ENCODE measurements at places on chromosomes 4 and X. TPM values are rescaled to one million over a fixed set of nuclear protein-coding genes. Genes with fewer than 3 reads are reported as not detected.

The HSFX4 gene
- not detected for total RNA-seq

The HSPA4L gene
- total RNA-seq: 1.6 TPM

The DDX53 gene
- not detected for total RNA-seq

The SASH3 gene
- not detected for total RNA-seq

DNA sequence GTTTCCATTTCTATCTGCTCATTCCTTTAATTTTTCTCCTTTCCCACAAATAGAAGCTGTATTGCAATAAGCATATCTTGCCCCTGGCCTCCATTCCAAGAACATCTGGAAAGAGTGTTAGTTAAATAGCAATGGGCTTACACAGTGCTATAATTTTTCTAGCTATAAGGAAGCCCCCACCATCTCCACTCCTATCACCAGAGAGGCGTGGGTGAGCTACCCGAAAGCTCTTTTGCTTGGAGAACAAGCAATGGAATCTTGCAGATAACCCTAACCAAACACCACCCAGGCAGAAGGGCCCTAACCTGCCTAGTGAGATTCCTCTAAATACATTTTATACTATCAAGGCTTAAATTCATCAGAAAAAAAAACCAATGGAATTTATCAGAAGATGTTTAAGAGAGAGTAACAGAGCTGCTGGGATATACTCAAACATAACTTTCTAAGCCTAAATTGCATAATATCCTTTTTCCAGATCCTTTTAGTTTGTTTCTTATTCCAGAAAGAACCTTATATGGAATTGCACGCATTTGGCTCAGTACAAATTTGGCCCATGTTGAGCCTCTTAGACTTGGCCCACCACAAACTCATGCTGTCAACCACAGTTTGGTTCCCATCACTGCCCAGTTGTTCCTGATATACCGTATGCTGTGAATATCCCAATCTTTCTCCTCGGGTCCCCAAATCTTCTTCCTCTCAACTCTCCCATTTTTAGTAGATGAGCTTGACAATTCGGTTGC lies 91.6 kb upstream of the PLAC1 start:
- H3K27ac ChIP-seq: no peak overlapping the region
- H3K27me3 ChIP-seq: peaks cover 2% of the 10 kb centered on the region
- H3K4me3 ChIP-seq: no peak overlapping the region
- H3K36me3 ChIP-seq: no peaks in the 10 kb centered on the region

GRCh38 chr4:176660561-176660960 lies 132.2 kb downstream of the VEGFC start:
- no peaks in the 10 kb centered on the region for H3K36me3 ChIP-seq
- no peak overlapping the region for H3K27ac ChIP-seq
- no peaks in the 10 kb centered on the region for H3K4me1 ChIP-seq
- no peak for DNase-seq
- H3K27me3 ChIP-seq: no peaks in the 10 kb centered on the region
- H3K4me3 ChIP-seq: no peak overlapping the region

DNA sequence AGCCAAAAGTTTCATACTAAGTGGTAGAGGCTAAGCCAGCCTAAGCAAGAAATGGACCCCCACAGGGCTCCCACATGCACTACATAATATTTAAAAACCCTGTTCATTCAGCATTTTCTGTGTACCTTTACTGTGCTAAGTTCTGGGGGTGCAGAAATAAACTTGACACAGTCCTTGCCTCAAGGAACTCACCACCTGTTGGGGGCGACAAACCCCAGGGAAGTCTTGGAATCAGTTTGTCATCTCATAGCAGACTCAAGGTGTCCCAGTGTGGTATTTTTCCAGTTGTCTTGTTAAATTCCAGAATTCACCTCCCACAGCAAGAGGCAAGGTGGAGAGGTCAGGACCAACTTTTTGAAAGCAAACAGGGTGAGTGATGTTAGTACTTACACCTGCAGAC lies 43.1 kb downstream of the ATG4A start:
- H3K4me3 ChIP-seq: no peak overlapping the region
- H3K4me1 ChIP-seq: peaks cover 14% of the 10 kb centered on the region
- DNase-seq: no peak
- H3K27ac ChIP-seq: no peak overlapping the region
- H3K36me3 ChIP-seq: peaks cover 7% of the 10 kb centered on the region

GRCh38 chr4:10003666-10004065 lies 17.6 kb downstream of the SLC2A9 start:
- peaks cover 2% of the 10 kb centered on the region for H3K27me3 ChIP-seq
- DNase-seq: no peak
- no peaks in the 10 kb centered on the region for H3K36me3 ChIP-seq
- no peak overlapping the region for H3K27ac ChIP-seq
- peaks cover 12% of the 10 kb centered on the region for H3K4me1 ChIP-seq
- no peak overlapping the region for H3K4me3 ChIP-seq

DNA sequence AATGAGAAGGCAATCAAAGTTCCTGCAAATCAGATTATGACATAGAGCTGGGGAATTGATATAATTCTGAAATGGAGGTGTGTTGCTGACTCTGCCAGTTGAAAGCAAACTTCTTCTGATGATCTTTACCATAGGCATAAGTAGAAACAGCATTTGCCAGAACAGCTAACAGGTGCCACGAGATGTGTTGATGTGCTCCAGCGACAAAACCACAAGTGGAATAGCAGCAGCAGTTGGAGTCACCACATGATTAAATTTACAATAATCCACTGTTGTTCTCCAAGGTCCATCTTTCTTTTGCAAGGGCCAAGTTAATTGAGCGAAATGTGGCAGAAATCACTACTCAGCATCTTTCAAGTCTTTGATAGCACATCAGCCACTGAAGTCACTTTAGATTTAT lies 3.7 kb upstream of the OSTC start:
- peaks cover 12% of the 10 kb centered on the region for H3K4me1 ChIP-seq
- H3K27ac ChIP-seq: no peak overlapping the region
- no peak for DNase-seq
- H3K4me3 ChIP-seq: no peak overlapping the region

DNA sequence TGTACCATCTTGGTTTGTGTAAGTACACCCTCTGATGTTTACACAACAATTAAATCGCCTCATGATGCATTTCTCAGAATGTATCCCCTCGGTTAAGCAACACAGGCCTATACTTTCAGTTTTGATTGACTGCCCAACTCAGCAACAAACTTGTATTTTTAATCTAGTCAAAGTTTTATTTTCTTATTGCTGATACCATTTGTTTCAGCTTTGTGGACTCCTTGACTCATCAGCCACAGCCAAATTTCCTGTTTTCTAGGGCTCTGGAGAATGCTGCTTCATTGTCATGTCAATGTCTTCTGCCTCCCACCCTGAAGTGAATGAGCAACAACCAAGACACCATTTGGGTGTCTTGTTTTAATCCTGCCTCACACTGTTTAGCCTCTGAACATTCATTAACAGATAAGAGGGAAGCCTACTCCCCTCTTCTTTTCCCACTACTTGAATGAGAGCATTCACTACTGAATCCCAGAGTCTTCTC lies 14.0 kb downstream of the BBS12 start:
- no peaks in the 10 kb centered on the region for H3K4me1 ChIP-seq
- H3K27me3 ChIP-seq: peaks cover 2% of the 10 kb centered on the region
- H3K4me3 ChIP-seq: no peak overlapping the region
- no peak for DNase-seq
- peaks cover 4% of the 10 kb centered on the region for H3K36me3 ChIP-seq

DNA sequence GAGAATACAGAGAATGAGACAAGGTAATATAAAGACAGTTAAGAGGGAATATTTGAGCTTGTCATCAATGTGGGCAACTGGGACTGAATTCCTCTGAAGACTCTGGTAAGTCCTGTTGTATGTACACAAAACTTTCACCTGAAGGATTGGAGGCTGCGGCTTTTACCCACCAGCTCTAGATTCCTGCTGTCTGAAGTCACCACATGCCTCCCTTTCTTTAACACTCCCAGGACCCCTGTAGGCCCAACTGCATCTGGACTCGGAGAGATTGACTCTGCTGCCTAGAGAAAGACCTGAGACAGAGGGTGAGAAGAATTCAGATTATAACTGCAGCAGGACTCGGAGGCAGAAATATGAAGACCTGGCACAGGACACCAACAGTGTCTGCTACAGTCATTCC lies 1048.0 kb downstream of the PDHA2 start:
- H3K36me3 ChIP-seq: no peaks in the 10 kb centered on the region
- H3K27me3 ChIP-seq: no peaks in the 10 kb centered on the region
- no peak overlapping the region for H3K4me3 ChIP-seq
- H3K27ac ChIP-seq: no peak overlapping the region

DNA sequence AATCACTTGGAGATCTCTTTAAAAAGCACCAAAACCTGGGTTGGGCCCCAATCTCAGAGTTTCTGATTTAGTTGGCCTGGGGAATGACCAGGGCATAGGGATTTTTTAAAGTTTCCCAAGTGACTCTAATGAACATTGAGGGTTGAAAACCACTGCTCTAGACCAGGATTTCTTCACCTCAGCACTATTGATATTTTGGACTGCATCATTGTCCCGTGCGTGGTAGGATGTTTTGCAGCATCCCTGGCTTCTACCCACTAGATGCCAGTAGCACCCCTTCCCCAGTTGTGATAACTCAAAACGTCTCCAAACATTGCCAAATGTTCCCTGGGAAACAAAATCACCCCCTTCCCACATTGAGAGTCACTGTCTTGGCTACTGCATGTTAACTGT lies 61.8 kb downstream of the ATXN3L start:
- no peak for DNase-seq
- no peak overlapping the region for H3K4me3 ChIP-seq
- no peaks in the 10 kb centered on the region for H3K36me3 ChIP-seq
- H3K4me1 ChIP-seq: no peaks in the 10 kb centered on the region

DNA sequence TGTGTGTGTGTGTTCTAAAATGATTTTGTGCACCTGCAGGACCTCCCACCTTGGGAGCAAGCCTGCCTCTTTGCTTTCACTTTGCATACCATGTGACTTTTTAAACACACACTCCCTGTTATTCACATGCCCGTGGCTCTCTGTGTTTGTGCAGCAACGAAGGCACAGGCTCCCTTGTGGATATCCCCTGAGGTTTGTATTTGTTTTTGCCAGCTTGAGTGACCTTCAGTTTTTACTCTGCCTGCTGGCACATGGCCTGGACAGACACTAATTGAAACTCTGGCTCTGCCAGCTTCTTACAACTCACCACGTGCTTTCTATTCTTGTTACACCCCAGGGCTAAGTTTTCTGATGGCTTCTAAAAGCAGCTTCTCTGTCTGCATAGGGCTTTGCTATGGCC lies 885.8 kb downstream of the SH3BGRL start:
- no peaks in the 10 kb centered on the region for H3K27me3 ChIP-seq
- DNase-seq: no peak
- no peak overlapping the region for H3K4me3 ChIP-seq
- H3K4me1 ChIP-seq: no peaks in the 10 kb centered on the region
- H3K27ac ChIP-seq: no peak overlapping the region
